ENCODE measurements at places on chromosomes 7 and 10.

- peak; percentile 53 for DNase-seq
Measured at GRCh38 chr10:24952707-24953645, 570 bp upstream of the PRTFDC1 start.

DNA sequence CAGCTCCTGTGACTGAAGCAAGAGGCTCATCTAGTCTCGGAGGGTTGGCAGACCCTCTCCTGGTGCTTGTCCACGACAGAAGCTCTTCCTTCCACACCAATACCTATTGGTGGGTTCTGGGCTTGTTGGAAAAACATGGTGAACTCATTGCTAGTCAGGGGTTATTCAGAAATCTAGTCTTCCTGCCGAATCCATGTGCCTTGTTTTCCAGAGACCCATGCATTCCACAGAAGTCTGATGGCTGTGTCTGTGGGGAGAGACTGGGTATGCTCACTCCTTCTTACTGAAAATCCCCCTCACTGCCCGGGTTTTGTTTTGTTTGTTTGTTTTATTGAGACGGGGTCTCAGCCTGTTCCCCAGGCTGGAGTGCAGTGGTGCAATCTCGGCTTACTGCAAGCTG lies 138.3 kb downstream of the DNAJB6 start:
- no peak for DNase-seq

- DNase-seq = no peak
Measured at GRCh38 chr10:126500866-126501265, 112.6 kb upstream of the ADAM12 start.

DNA sequence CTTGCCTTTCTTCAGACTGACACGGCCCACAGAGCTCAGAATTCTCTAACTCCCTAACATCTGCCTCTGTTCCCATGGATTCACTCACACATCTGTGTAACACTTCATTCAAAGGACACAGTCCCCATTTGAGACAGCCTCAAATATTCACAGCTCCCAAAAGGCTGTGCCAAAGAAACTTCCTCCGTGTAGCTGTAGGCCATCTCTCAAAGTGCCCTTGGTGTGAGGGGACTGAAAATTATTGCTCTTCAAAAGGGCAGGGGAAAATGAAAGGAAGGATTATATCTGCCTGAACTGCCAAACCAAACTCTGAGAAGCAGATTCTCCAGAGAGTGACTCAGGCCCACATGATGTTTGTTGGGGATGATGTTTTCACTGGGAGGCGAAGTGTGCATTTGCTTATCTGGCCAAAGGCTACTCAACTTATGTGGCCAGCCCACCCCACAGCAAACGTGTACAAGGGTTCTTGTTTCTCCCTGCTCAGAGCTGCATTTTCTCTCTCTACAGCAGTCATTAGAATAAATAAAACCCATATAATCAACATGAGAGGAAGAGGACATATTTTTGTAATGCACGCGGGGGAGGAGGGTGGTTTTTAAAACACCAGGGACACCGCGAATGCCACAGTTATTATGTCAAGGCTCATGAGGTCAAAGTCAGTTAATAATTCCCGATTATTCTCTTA lies 302.4 kb upstream of the NFE2L3 start:
- DNase-seq = no peak

DNA sequence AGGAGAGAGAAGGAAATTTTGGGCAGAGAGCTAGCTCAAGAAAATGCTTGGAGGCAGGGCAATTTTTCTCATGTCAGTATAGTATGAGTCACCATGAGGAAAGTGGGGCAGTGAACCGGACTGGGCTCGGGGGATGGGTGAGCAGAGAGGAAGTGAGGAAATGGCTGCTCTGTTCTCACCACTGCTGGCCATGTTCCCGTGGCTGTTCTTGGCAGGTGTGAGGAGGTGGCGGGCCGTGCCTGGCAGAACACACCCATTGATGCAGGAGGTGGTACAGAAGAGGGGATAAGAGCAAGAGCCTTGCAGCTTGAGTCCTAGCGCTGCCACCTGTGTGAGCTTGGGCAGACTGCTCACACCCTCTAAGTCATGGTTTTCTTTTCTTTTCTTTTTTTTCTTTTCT lies 304.4 kb upstream of the LYZL1 start:
- DNase-seq = no peak
